Epithelial cell of prostate (primary cell): ENCODE measurements at places on chromosomes 2 and 18.

DNA sequence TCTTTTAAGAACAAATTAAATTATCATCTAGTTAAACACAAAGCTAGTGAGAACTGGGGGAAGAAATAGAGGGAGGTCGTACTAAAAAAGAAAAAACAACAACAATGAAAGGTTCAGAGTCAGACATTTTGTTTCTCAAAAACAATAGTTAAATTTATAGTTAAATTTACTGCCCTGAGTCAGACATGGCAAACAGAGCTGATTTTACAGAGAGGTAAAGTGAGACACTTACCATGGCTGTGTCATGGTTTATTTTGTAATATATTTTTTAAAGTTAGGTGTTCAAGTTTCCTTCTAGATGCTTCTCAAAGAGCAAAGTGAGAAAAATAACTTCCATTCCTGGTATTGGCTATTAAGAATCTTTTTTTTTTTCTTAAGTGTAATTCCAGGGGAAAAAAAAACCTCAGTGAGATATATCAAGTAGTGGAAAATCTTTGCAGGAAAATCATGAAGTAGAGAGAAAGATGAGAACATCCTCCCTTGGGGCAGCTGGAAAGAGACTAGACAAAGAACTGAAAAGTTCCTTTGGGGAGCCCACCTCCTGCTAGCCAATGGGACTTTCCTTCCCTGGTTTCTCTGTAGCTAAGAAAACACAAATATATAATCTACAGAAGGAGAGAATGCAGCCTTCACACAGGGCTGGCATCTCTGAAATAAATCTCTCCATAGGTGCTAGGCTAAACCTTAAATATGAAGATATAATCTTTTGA lies 12.3 kb downstream of the KLF7 start:
- DNase-seq, result no peak

GRCh38 chr2:221708902-221709301 lies 136.8 kb upstream of the EPHA4 start:
- no peak for DNase-seq

DNA sequence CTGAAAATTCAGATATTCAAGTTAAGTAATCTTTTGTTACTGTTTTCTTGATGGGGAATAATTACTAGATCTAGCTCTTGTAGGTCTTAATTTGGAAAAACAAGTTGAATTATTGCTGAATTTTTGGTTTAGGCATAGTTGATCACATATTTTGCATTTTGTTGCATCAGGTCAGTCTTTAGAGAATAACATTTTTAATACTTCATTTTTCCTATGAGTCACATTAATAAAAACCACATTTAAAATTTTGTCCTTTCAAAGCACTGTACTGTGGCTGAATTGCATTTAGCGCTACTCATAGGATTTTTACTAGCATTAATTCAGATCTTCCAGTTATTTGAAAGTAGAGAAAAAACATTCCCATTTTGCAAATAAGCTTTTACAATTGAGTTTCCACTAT lies 23.2 kb downstream of the MAP4K4 start:
- no peak for DNase-seq

- no peak for DNase-seq
Observed at GRCh38 chr2:68319398-68320117, at the start of gene CNRIP1. CNRIP1 (minus strand) TSS chr2:68319949; CDS start chr2:68319400, 549 bp downstream.
